ENCODE measurements at places on chromosomes 1 and 21.

DNA sequence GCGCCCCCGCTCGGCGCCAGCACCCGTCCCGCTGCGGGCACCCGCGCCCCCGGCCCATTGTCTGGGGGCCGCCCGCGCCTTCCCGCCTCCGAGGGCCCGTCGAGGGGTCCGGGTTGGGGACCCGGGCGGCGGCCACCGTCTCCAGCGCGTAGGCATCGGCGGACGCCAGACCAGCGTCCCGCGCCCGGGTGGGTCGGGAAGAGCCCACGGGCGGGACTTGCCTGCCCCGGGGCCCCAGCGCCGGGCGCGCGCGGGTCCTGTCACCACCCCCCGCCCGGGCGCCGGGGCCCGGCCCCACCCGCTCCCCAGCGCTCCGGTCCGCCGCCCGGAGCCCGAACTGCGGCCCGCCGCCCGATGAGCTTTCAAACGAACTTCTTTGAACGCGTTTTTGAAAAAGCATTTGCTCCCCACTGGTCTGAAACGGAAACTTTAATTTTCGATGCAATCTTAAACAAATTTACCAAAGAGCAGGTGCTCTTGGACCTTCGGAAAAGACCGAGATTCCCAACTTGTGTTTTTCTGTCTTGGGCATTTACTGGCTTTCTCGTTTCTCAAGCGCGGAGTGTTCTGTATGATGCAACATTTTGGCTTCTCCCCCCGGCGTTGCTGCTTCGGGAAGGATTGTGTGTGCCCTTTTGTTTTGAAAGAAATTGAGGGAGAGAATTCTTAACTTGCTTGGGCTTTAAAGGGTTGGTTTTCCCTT lies 615 bp downstream of the CLIC4 start:
- no peak for DNase-seq

DNA sequence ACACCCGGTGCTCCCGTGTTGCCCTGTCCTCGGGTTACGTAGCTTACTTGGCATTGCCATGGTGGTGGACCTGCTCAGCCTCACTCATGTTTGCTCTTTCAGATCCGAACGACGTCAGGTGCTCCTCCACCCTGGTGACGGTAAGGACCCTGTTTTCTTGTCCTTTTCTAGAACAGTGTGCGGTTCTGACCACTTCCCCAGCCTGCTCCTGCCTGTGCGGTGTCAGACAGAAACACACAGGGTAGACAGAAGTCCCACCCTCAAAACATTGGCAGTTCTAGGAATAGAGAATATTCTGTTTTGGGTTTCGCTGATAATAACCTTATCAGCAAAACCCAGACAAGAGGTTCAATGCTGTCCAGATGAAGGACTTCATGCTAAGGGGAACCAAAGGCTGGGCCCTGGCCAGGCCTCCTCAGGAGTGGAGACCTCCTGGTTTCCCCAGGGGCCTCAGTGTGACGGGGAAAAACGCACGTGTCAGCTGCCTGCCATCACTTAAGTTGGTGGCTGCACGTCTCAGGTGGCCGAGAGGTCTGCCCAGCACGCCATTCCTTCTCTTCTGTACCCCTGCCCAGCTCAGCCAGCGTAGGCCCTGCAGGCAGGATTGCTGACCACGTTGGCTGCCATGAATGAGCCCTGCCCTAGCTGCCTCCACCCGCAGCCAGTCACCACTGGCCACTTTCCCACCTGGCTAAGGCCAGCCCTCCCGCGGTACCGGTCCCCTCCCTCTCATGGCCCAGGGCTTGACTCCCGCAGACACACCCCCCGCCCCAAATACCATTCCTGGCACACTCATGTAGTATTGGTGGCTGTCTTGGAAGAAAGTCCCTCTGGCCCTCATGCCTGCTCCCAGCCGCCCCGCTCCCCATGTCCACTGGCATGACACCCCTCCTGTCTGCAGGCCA lies 33.6 kb downstream of the SLC37A1 start:
- DNase-seq, result no peak

DNA sequence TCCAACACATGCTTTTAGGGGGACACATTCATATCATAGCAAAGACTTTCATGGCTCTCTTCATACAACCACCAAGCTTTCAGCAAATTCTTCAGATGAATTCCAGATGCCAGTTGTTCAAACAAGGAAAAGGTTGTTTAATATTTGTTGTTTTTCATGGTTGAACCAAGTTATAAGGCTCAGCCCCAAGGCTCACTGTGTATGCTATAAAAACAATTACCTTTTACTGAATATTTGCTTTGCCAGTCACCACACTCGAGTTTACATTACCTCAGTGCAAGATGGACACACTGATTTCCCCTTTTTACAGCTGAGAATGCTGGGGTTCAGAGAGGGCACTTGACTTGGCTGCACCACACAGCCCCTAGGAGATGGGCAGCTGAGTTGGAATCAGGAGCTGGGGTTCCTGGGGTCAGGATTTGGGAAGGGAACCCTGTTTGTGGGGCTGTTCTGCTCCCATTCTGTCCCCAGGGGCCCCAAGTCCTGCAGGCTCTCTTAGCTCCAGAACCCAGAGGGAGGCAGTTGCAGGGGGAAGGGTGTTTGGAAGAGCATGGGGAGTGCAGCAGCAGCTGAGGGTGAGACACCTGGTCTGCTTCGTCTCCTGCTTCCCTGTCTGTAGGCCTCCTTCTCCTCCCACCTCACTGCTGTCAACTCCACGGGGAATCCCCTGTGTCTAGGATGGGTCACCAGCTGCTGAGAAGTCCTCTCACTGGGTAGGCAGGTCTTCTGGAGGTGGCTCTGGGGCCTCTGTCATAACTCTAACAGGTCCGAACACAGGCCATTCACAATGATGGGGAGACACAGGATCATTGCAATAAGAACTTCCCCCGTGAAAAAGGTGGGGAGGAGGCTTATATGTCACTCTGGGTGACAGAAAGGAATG lies 12.8 kb upstream of the TMPRSS2 start:
- DNase-seq, result no peak

- DNase-seq, result no peak
Observed at GRCh38 chr1:174995916-174996315, 3.8 kb upstream of the CACYBP start.

DNA sequence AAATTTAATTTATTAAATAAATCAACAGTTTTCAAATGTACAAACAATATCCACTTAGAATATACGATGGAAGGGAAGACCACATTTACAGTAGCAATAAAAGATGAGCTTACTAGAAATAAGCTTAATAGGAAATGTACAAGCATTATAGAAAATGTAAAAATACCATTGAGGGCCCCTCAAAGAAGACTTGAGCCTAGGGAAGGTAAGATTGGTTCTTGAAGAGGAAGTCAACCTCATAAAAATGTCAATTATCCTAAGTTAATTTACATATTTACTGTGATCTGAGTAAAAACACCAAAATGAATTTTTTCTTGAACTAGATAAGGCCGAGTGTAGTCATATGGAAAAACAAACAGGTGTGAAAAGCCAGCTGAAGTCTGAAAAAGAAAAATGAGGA lies 39.7 kb upstream of the TRIM67 start:
- DNase-seq, result no peak

GRCh38 chr1:48906729-48907128 lies 130.0 kb upstream of the BEND5 start:
- no peak for DNase-seq

DNA sequence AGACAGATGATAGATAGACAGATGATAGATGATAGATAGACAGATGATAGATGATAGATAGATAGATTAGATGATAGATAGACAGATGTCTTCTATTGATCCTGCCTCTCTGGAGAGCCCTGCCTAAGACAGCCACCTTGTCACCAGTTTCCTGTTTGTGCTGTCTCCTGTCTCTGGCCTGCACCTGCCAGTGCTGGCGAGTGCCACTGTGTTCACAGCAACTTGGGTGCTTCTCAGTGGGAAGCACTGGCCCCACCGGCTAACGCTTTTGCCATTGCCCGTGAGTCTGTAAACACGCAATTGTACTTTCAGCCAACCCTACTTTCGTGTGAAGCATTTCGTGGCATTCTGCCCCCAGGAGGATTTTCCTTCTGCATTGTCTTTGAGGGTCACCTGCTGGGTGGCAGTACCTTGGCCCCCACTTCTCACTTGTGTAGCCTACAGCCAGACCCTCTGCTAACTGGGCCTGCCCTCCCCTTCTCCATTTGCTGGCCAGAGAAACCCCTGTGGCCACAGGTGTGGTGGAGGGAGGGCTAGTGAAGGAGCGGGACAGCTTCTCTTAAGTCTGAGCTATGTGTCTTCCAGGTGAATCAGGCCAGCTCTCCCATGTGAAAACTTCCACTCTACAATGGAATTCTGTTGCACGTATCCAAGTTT lies 23.4 kb upstream of the PDE9A start:
- DNase-seq, result no peak

DNA sequence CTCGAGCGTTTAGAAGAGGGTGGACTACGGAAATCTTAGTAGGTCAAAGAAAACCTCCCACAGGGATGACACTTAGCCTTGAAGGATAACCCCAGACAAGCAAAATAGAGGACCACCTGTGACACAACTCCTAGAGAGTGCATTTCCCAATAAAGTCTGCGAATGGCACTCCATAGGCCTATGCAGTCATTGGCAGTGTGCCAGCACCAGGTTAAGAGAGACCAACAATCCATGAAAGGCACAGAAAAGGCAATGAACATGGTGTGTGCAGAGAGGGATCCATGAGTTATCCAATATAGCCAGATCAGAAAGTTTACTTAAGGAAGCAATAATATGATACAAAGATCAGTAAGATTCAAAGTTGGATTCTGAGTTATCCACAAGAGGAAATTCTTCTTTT lies 45.2 kb upstream of the FMO2 start:
- DNase-seq, result no peak

DNA sequence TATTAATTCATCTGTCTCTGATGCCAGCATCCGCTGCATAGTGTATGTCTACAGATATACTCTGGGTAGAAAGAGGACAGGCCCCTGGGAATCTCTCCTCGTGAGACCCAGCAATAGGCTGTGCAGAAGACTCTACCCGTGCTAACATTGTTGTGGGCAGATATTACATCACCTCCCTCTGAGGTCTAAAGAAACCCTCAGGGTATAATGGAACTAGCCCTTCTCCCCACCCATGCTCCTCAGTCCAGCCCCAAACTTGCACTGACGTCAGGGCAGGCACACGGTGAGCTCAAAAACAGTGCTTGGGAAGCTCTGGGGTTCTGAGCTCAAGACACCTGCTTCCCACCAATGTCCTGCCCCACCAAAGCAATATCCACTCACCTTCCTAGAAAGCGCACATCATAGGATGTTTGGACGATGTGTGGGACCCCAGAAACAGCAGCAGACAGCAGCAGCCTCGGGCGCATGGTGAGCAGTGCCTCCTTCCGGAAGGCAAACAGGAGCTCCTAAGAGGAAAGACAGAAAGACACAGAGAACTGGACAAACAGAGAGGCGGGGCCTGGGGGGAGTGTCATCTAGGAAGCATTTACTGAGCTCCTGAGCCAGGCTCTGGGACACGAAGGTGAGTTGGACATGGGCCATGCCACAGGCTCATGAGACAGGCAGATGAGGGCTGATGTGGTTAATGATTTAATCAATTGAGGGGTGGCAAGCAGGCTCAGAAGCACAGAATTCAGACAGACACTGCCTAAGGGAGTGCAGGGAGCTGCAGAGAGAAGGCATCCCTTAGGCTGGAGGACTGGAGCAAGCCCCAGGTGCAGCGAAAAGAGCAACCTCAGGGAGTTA lies 4.8 kb downstream of the OVGP1 start:
- no peak for DNase-seq

DNA sequence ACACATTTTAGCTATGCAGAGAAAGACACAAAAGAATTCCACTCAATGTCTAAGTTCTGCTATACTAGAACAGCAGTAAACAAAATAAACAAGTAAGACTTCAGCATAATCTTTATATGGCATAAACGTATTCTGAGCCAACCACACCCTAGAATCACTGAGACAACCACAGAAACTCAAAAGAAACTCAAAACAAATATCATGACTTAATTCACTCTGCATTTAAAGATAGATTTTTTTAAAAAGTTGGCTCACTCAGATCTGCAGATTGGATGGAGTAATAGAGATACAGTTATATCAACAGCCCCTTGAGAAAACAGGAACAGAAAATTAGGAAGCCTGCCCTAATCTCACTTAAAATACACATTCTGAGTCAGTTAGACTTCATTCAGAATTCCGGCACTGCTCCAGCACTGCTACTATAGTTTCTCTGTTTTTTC lies 95.0 kb downstream of the COL24A1 start:
- DNase-seq, result no peak

DNA sequence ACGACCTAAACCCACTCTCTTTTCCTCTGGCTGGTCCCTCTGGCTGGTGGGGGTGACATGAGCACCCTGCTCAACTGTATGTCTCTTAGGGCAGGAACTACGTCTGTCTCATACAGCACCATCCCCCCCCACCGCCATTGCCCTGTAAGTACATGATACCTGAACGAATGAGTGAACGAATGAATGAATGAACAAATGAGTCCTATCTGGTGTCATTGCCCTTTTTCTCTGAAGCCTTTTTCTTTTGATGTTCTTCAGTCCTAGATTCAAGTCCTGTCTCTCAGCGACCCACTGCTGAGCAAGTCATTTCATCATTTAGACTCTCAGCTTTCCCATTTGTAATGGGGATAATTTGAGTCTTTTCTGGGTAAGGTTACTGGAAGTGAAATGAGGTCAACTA lies 10.8 kb downstream of the MATN1 start:
- DNase-seq, result no peak

- DNase-seq, result no peak
Observed at GRCh38 chr1:101181930-101182329, 54.9 kb upstream of the S1PR1 start.

DNA sequence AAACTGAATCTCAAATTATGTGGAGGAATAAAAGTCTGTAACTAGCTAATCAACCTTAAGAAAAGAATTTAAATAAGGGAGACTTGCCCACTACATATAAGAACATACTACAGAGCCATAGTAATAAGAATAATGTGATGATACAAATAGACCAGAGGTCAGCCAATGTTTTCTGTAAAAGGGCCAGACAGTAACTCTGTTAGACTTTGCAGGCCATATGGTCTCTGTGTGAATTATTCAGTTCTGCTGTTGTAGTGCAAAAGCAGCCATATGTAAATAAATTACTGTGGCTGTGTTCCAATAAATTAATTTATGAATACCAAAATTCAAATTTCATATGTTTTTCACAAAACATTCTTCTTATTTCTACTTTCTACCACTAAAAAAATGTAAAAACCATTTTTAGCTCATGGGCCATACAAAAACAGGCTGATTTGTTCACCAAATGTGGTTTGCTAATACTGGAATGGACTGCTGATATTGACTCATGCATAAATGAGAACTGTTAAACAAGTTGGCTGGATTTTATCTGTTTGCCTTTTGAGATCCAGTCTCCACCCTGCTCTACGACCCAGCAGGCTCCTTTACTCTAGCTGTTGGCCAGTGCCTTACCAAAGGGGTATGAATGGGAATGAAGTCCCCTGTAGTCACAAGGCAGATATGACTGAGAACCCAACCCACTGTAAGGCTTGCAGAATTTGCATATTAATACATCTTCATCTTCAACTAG lies 98.2 kb upstream of the ZNHIT6 start:
- DNase-seq, result no peak

Measured in type B pancreatic cell (in vitro differentiated cells).